ENCODE measurements at places on chromosomes 3 and 15. TPM values are rescaled to one million over a fixed set of nuclear protein-coding genes. Genes with fewer than 3 reads are reported as not detected.

The NXPE3 gene
- total RNA-seq = 42.1 TPM

The RTP3 gene
- not detected for total RNA-seq

The PLSCR2 gene
- not detected for total RNA-seq

The CRYGS gene
- total RNA-seq = 1.6 TPM

The IMPG2 gene
- 0.23 TPM for total RNA-seq

The PSMD2 gene
- 218 TPM for total RNA-seq

DNA sequence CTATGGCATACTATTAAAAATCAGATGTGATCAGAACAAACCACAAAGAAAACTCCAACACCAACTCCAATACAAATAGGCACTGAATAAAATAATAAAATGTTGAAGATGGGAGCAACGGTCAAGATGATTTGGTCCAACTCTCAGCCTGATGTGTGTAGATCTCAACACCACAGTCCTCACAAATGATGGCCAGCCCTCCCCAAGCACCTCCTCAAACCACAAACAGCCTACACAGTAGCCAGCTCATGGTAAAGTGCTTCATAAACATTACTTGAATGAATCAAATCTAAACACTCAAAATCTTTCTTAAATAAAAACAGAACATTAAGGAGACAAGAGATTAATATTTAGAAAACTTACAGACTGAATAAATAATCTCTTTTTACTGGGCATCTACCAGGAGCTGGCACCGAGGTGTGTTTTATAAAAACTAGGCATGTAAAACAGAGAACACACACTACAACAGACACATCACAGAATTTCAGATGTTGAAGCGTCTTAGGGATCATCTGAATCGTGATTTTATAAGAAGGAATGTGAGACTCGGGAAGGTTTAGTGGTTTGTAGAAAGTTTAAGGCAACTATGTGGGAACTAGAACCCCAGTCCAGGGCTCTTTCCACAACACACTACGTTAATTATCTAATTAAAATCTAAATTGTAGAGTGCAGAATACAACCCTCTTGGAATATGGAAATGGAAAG, 102.4 kb downstream of the MYLK start:
- DNase-seq = no peak
- H3K27me3 ChIP-seq = no peaks in the 10 kb centered on the region
- H3K36me3 ChIP-seq = no peaks in the 10 kb centered on the region
- no peak overlapping the region for H3K4me3 ChIP-seq

DNA sequence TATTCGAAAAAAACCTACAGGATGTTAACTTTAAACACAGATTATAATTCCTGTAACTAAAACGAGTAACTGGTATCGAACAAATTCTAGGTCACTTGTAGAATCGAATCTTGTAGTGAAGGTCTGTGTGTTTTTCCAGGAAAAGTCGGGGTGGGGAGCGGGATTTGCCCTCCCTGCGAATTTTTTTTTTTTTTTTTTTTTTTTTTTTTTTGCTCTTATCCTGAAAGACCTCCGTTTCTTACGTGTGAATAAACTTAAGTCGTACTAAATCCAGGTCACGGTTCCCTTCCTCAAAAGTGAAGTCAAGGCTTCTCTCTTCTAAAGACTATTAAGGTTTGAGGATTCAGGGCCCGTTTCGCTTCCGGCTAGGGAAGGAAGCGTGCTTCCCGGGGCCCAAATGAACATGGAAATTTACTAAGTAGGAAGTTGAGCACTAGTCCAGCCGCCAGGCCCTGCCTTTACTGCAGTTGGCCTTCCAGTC, 770 bp downstream of the TBC1D5 start:
- H3K36me3 ChIP-seq = no peaks in the 10 kb centered on the region
- H3K27me3 ChIP-seq = no peaks in the 10 kb centered on the region
- DNase-seq = no peak
- peak overlapping the region; percentile 99 for H3K27ac ChIP-seq
- peak overlapping the region; percentile 84 for H3K4me3 ChIP-seq

DNA sequence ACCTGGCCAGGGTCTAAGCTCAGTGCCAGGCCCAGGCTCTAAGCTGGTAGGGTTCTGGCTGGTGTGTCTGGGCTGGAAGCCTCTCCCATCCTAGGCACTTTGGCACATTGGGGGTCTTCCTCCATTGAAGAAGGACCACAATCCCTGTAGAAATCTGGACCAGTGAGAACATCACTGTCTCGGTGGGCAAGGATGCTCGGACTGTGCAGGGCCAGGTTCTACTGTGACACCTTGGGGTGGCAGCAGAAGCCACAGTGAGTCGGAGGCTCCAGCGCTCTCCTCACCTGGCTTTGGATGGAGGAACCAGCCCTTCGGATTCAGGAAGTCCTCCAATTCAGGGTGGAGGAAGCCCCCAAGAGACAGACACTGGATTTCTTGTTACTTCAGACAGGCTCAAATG, 17.5 kb upstream of the HCN4 start:
- no peaks in the 10 kb centered on the region for H3K27me3 ChIP-seq
- H3K4me3 ChIP-seq = no peak overlapping the region
- no peak for DNase-seq
- H3K36me3 ChIP-seq = no peaks in the 10 kb centered on the region
- H3K27ac ChIP-seq = no peak overlapping the region

DNA sequence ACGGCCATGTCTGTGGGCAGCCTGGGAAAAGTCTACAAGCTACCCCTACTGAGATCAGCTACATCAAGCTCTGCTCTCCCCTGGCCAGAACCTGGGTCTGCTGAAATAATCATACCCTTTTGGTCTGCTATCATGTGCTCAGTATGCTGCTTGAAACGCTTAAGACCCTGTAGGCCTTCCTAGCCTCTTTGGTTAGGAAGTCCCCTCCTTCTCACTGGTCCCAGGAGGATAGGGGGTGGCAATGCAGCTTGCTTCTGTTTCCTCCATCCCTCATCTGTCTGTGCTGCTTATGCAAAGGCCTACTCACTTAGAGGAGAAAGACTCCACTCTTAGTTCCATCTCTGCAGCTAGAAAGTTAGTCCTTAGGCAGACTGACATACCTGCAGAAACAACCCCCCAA, 118.2 kb upstream of the RASGRP1 start:
- no peaks in the 10 kb centered on the region for H3K27me3 ChIP-seq
- H3K4me1 ChIP-seq = no peaks in the 10 kb centered on the region
- no peak for DNase-seq
- H3K4me3 ChIP-seq = no peak overlapping the region
- H3K27ac ChIP-seq = no peak overlapping the region
- H3K36me3 ChIP-seq = no peaks in the 10 kb centered on the region

- H3K27ac ChIP-seq = no peak overlapping the region
- H3K27me3 ChIP-seq = no peaks in the 10 kb centered on the region
- H3K4me3 ChIP-seq = no peak overlapping the region
- DNase-seq = no peak
- no peaks in the 10 kb centered on the region for H3K36me3 ChIP-seq
Measured at GRCh38 chr3:185330644-185331043, 32.3 kb upstream of the MAP3K13 start.

GRCh38 chr3:44896440-44896839, 22.0 kb downstream of the TGM4 start:
- H3K4me3 ChIP-seq = no peak overlapping the region
- H3K4me1 ChIP-seq = no peaks in the 10 kb centered on the region
- H3K27ac ChIP-seq = no peak overlapping the region
- peaks cover 21% of the 10 kb centered on the region for H3K27me3 ChIP-seq
- DNase-seq = no peak

DNA sequence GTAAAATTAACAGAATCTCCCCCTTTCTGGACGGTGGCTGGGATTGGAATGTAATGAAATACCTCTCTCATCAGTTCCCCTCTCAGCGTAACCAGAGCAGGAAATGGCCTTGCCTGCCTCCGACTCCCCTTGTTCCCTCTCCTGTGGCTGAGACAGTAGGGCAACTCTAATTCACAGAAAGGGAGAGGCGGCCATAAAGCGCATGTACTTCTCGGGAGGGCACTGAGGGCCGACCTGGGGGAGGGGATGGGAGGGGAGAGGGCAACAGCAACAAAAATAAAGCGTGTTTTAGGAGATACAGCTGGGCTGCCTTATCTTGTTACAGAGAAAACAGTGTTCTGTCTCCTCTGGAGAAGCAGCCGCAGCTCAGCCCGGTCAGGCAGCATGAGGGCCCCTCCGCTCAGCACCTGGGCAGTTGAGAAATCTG, 783.3 kb upstream of the ARRDC4 start:
- H3K36me3 ChIP-seq = no peaks in the 10 kb centered on the region
- H3K27me3 ChIP-seq = no peaks in the 10 kb centered on the region
- H3K27ac ChIP-seq = no peak overlapping the region

GRCh38 chr3:32229565-32229964, 8.9 kb upstream of the CMTM8 start:
- DNase-seq = no peak
- H3K27ac ChIP-seq = no peak overlapping the region
- no peaks in the 10 kb centered on the region for H3K36me3 ChIP-seq
- H3K4me3 ChIP-seq = no peak overlapping the region

GRCh38 chr3:45942051-45942825, 1.0 kb upstream of the CXCR6 start:
- DNase-seq = no peak
- peaks cover 29% of the 10 kb centered on the region for H3K4me1 ChIP-seq
- no peaks in the 10 kb centered on the region for H3K27me3 ChIP-seq
- no peak overlapping the region for H3K4me3 ChIP-seq

DNA sequence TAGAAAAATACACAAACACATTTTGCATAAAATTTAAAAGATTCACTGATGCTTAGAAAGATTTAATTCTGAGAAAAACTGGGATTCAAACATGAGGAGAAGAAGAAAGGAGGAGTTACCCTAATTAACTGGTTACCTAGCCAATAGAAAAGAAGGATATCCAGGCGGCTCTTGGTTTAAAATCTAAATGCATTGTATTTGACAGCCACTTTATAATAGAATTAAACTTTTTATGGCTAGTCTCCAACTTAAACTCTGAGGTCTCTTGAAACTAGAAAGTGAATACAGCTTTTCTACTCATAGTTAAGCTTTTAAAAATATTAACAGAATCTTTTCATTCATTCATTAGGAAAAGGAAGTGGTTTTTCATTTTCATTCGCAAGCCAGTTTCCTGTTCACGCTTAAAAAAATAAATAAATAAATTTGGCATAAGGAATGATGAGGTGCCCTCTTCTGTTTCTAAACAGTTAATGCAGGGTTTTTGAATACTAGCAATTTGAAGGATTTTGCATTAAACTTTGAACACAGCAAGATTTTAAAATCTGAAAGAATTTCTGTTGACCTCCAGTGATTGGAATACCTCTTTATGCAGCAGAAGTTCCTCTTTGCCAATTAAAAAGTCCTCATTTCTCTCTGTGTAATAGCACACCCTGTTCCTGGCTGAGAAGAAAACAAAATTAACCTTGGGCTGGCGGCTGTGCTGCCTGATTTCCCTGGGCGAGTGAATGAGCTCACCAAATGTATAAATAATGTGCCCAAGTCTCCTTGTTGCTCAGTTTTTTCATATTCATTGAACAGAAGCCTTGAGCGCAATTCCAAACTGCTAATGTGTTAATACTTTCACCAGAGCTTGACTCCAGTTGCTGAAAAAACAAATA, 105.1 kb downstream of the ZMAT3 start:
- no peak for DNase-seq
- no peak overlapping the region for H3K4me3 ChIP-seq
- no peaks in the 10 kb centered on the region for H3K27me3 ChIP-seq
- H3K36me3 ChIP-seq = no peaks in the 10 kb centered on the region

GRCh38 chr15:83474578-83474977, 27.4 kb downstream of the SH3GL3 start:
- no peak overlapping the region for H3K4me3 ChIP-seq
- no peak overlapping the region for H3K27ac ChIP-seq
- no peaks in the 10 kb centered on the region for H3K36me3 ChIP-seq
- H3K27me3 ChIP-seq = peaks cover 8% of the 10 kb centered on the region
- no peak for DNase-seq

DNA sequence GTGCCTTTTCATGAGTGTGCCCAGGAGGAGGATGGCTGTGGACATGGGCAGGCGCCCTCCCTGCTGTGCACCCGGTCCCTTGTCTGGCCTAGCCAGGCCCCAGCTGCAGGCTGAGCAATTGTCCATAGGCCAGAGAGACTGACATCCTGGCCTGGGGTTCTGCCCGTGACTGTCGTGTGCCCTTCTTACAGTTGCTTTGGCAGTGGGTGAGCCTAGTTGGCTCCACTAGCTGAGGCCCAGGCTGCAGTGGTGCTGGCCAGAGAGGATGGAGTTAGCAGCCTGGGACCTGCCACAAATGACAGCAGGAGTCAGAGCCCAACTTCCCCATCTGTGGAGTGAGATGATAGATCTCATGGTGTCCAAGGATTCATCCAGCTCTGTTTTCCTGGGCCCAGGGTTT, 9.0 kb upstream of the CHRNB4 start:
- no peak overlapping the region for H3K4me3 ChIP-seq
- no peaks in the 10 kb centered on the region for H3K4me1 ChIP-seq
- no peak overlapping the region for H3K27ac ChIP-seq
- no peaks in the 10 kb centered on the region for H3K36me3 ChIP-seq
- peak; percentile 23 for DNase-seq

- H3K4me1 ChIP-seq = no peaks in the 10 kb centered on the region
- H3K4me3 ChIP-seq = no peak overlapping the region
- H3K27me3 ChIP-seq = no peaks in the 10 kb centered on the region
- no peaks in the 10 kb centered on the region for H3K36me3 ChIP-seq
Measured at GRCh38 chr3:155946178-155946577, 75.7 kb downstream of the GMPS start.

GRCh38 chr15:66114863-66115425, 138.6 kb downstream of the MEGF11 start:
- H3K27me3 ChIP-seq = peaks cover 25% of the 10 kb centered on the region
- no peak for DNase-seq
- H3K27ac ChIP-seq = no peak overlapping the region

- DNase-seq = no peak
- H3K4me3 ChIP-seq = no peak overlapping the region
- no peaks in the 10 kb centered on the region for H3K27me3 ChIP-seq
- no peak overlapping the region for H3K27ac ChIP-seq
- H3K4me1 ChIP-seq = no peaks in the 10 kb centered on the region
- H3K36me3 ChIP-seq = no peaks in the 10 kb centered on the region
Measured at GRCh38 chr3:175199961-175200360, 340.8 kb downstream of the NAALADL2 start.

- no peak overlapping the region for H3K27ac ChIP-seq
- DNase-seq = no peak
- no peaks in the 10 kb centered on the region for H3K4me1 ChIP-seq
- peaks cover 13% of the 10 kb centered on the region for H3K27me3 ChIP-seq
- H3K36me3 ChIP-seq = no peaks in the 10 kb centered on the region
Measured at GRCh38 chr3:127365163-127365798, 77.4 kb upstream of the PRR20G start.
